ENCODE measurements at places on chromosomes 11 and 22.

DNA sequence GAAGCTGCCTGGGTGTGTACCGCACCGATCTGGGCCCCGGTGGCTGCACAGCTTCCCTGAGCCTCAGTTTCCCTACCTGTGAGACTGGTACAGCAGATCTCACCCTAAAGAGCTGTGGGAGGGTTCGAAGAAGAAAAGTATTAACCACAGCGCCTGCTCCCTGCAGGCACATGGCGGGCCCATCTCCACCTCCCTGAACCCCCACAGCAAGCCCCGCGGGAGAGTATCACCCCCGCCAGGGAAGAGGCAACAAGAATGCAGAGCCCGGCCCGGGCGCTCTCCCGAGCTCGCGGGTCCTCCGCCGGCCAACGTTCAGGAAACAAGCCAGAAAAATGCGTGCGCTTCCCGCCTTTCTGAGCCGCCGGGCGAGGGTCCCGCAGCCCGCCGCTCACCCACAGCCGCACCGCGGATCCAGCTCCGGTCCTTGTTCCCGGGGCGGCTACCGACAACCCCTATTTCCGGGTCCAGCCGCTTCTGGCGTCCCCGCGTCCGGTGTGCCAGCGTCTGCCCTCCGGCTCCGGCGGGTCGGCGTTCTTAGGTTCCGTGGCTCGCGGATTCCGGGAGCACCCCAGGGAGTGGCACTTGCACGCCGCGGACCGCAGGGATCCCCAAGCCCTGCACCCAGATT lies at the start of gene TOP3B:
TOP3B (minus strand) TSS at position 450 of the 628 bp plus-strand sequence. CDS start 7,078 bp downstream, outside the sequence.
- peak; percentile 60 for DNase-seq

DNA sequence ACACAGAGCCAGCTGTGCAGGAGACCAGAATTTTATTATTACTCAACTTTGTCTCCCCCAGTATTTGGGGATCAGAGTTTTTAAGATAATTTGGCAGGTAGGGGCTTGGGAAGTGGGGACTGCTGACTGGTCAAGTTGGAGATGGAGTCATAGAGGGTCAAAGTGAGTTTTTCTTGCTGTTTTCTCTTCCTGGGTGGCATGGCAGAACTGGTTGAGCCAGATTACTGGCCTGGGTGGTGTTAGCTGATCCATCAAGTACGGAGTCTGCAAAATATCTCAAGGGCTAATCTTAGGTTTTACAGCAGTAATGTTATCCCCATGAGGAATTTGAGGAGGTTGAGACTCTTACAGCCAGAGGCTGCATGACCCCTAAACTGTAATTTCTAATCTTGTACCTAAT lies 153.5 kb downstream of the OR4C45 start:
- no peak for DNase-seq

GRCh38 chr22:29103121-29103520 lies 30.3 kb downstream of the KREMEN1 start:
- DNase-seq: no peak

- DNase-seq: no peak
Measured at GRCh38 chr22:48348855-48349254, 1478.8 kb downstream of the BRD1 start.

GRCh38 chr22:49535126-49535525 lies 292.5 kb downstream of the BRD1 start:
- no peak for DNase-seq

DNA sequence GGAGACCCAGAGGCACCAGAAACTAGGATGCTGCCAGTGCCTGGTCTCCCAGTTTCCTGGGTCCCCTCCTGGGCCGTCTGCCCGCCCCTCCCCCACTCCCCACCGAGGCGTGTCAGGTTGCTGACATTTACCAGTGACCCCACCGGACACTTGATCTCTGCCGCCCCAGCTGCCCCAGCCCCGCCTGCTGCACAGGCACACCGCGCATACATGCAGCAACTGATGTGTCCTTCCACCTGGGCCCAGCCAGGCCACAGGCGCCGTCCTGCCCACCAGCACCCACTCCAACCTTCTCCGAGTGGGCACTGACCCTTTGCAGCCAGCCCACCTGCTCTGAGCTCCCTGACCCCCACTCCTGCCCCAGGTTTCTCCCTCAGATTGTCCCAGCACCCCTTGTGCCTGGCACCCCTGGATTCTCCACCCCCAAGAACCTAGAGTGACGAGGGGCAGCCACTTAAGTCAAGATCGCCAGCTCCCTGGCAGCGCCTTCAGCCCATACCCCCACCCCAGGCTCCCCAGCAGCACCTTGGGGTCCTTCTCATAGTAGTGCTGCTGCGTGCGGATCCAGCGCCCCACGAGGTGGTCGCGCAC lies 548 bp downstream of the PYGM start:
- no peak for DNase-seq

- peak; percentile 23 for DNase-seq
Measured at GRCh38 chr11:64146036-64146955, 19.6 kb downstream of the MACROD1 start.

- no peak for DNase-seq
Measured at GRCh38 chr11:130477586-130478203, 29.2 kb downstream of the ADAMTS15 start.

DNA sequence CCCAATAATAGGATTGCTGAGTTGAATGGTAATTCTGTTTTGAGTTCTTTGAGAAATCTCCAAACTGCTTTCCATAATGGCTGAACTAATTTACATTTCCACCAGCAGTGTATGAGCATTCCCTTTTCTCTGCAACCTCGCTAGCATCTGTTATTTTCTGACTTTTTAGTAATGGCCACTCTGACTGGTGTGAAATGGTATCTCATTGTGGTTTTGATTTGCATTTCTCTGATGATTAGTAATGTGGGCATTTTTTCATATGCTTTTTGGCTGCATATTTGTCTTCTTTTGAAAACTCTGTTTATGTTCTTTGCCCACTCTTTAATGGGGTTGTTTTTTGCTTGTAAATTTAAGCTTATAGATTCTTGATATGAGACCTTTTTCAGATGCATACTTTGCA lies 97.4 kb downstream of the FDX1 start:
- no peak for DNase-seq

DNA sequence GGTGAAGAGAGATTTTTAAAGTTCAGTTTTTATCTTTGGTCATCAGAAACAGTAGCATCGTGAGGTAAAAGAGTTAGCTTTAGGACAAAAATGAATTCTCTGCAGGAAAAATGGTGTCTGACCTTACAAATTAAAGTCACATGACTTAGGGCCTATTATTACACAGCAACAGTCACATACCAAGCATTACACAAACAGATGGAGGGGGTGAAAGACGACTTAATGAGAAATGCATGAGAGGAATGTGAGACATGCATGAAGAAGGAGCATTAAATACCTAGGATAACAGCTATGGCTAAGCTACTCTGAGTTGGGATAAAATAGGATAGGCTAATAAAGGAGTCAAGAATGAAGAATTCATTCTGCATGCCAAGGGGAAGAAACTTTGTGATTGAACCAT lies 77.5 kb downstream of the BLID start:
- no peak for DNase-seq

GRCh38 chr11:13862845-13863392 lies 99.6 kb upstream of the SPON1 start:
- no peak for DNase-seq

- no peak for DNase-seq
Measured at GRCh38 chr22:17929909-17930308, 94.5 kb downstream of the MICAL3 start.

DNA sequence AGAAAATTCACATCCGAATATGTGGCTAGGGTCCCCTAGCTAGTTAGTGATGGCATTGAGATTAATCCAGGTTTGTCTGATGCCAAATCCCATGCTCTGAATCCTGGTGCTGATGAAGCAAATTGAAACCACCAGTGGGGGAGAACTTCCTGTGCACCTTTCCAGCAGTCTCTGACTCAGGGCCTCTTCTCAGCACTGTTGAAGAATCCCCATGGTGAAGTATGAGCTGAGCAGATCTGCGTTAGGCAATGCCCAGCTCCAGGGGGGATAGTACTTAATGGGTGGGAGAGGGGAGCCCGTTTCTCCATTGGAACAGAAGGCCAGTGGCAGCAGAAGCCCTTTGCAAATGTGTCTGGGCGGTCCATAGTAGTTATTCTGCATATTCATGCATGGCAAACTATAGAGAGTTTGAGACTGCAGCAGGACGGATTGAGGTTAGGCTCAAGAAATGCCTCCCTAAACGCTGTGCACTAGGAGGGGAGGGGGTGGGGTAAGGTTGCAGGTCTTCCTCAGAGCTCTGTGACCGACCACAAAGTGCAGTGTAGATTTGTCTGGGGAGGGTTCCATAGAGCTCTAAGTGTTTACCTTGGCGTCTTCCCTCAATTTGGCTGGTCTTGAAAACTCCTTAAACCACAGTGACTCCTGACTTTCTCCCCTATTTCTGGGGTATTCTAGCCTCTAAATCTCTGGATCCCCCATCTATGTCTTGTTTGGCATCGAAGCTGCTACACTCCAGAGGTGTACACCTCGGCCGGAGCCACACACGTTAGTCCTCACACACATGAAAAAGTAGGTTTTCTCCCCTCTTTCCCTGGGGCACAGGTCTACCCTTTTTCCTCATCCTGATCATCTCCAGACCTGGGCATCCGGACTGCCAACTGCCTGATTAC lies 4.8 kb downstream of the POU2F3 start:
- no peak for DNase-seq

GRCh38 chr11:71333473-71333872 lies 81.1 kb upstream of the SHANK2 start:
- DNase-seq: no peak

GRCh38 chr11:36123336-36124101 lies 165.7 kb downstream of the COMMD9 start:
- no peak for DNase-seq

DNA sequence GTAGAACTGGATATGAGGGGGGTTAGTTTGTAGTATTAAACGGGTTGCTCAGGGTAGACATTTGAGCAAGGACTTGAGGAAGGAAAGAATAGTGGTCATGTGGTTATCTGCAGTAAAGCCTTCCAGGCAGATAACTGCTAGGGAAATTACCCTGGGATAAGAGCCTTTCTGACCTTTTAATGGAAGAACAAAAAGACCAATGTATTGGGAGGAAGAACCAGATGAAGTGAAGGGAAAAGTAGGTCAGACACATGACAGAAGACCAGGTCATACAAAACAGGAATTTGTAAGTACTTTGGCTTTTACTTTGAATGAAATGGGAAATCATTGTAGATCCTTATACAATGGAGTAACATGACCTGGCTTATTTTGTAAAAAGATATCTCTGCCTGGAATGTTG lies 241.9 kb upstream of the CTSC start:
- DNase-seq: no peak

DNA sequence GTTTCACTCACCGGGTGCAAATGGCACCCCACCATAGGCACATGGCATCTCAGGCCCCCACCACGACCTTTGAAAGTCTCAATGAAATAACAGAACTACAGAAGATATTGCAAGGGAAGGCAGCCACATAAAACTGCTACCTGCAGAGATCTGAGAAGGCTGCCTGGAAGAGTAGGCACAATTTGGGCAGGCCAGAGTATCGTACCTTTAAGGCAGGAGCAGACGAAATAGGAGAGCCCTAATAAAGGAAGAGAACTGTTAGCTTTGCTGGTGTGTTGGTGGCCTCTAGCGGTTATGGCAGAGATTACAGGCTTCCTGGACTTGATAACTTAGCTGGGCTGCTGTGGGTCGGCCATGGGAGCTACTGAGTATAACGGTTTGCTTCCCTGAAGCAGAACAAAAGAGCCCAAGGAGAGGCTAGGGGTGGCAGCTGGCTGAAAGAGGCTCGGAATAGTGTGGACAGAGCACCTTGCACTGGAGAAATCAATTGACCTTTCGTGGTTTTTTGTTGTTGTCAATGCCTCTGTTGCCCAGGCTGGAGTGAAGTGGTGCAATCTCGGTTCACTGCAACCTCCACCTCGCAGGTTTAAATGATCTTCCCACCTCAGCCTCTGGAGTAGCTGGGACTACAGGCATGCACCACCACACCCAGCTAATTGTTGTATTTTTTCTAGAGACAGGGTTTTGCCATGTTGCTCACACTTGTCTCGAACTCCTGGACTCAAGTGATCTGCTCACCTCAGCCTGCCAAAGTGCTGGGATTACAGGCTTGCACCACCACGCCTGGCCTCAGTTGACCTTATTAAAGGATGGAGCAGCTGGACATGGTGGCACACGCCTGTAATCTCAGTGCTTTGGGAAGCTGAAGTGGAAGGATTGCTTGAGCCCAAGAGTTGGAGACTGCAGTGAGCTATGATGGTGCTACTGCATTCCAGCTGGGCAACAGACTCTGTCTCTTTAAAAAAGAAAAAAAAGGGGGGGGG lies 4.8 kb downstream of the SDF2L1 start:
- DNase-seq: peak; percentile 47

DNA sequence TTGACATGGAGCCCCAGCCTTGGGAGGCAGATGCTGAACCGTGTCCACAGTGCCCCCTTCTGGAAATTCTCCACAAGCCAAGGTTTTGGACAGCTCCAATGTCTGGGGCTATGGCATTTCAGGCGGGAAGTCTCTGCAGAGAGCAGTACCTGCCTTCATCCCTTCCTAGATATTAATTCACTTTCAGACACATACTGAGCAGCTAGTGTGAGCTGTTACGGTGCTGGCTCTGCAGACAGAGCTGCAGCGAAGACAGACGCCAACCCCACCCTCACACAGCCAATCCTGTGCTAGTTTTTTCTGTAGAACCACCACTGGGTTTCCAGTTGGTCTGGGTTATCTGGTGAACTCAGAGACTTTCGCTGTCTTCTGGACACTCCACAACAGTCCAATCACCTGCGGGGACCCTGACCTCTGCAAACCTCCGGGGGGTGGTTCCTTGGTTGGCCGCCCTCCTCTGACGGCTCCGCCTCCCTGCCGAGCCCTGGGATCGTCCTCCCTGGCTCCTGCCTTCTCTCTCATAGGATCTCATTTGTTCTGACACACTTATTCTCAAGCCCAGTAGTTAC lies 9.1 kb downstream of the LMF2 start:
- peak; percentile 29 for DNase-seq

- DNase-seq: no peak
Measured at GRCh38 chr11:13280092-13280722, 2.6 kb downstream of the BMAL1 start.

DNA sequence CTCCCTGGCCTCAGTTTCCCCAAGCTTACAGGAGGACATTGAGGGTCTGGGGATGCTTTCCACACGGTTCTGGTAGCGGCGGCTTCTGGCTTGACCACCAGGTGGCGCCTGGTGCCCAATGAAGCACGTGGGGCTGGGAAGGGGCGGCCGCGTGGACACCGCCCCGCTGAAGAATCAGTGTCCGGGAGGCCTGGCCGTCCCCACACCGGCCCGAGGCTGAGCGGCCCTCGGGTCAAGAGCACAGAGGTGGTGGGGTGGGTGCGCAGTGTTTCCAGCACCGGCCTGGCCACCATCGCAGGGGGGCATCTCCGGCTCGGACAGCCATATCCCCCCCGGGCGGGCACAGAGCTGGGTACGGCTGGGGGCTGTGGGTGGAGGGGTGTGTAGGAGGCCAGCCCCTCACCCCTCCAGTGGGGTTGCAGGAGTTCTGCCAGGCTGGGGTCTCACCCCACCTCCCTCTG lies 27.8 kb upstream of the PPARA start:
- peak; percentile 26 for DNase-seq

GRCh38 chr11:63603180-63603518 lies 11.1 kb downstream of the PLAAT3 start:
- DNase-seq: no peak

DNA sequence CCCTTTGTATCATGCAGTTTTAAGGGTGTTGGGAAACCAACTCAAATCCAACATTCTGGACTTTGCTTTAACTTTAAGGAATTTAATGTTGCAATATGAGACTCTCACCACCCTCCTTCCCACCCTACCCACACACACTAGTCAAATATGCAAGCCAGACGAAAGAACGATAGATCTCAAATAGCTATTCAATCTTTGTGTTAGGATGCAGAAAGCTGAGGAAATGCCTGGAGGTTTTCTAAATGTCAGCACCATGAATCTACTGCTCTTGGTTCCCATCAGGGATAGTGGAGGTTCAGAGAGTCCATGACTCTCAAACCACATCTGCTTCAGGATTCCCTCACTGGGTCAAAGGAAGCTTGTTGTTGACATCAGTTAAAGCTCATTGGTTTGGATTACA lies 33.7 kb downstream of the EXPH5 start:
- DNase-seq: no peak
